ENCODE measurements at places on chromosomes 6 and 20.
A peak's percentile ranks its signal among the peaks of the same experiment; 100 is the strongest.

- no peak for DNase-seq
- no peaks in the 10 kb centered on the region for H3K27me3 ChIP-seq
- H3K27ac ChIP-seq, result no peak overlapping the region
- H3K4me3 ChIP-seq, result no peak overlapping the region
These were observed 42.9 kb upstream of the DACT2 start for GRCh38 chr6:168362276-168362990.

GRCh38 chr20:50272030-50272723 lies 81.5 kb downstream of the CEBPB start:
- peaks cover 3% of the 10 kb centered on the region for H3K27me3 ChIP-seq
- DNase-seq, result no peak
- no peaks in the 10 kb centered on the region for H3K4me1 ChIP-seq

- no peaks in the 10 kb centered on the region for H3K27me3 ChIP-seq
- H3K27ac ChIP-seq, result no peak overlapping the region
- no peaks in the 10 kb centered on the region for H3K4me1 ChIP-seq
- H3K4me3 ChIP-seq, result no peak overlapping the region
- no peak for DNase-seq
These were observed 14.0 kb upstream of the PLCB1 start for GRCh38 chr20:8118039-8118438.

GRCh38 chr6:98833307-98834059 lies 891 bp upstream of the POU3F2 start:
- H3K36me3 ChIP-seq, result no peaks in the 10 kb centered on the region
- peaks cover 65% of the 10 kb centered on the region for H3K27me3 ChIP-seq
- peak overlapping the region; percentile 64 for H3K4me3 ChIP-seq
- DNase-seq, result peak; percentile 42

DNA sequence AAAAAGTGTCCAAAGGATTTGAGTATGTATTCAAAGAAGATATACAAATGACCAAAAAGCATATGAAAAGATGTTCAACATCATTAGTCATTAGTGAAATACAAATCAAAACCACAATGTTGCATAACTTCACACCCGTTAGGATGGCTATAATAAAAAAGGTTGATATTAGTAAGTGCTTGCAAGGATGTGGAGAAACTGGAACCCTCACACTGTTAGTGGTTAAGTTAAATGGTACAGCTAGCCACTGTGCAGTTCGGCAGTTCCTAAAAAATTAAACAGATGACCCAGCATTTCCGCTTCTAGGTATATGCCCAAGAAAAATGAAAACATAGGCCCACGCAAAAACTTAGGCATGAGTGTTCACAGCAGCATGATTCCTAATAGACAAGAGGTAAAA lies 38.6 kb downstream of the IBTK start:
- no peak overlapping the region for H3K27ac ChIP-seq
- H3K4me3 ChIP-seq, result no peak overlapping the region
- no peaks in the 10 kb centered on the region for H3K27me3 ChIP-seq
- H3K4me1 ChIP-seq, result no peaks in the 10 kb centered on the region

DNA sequence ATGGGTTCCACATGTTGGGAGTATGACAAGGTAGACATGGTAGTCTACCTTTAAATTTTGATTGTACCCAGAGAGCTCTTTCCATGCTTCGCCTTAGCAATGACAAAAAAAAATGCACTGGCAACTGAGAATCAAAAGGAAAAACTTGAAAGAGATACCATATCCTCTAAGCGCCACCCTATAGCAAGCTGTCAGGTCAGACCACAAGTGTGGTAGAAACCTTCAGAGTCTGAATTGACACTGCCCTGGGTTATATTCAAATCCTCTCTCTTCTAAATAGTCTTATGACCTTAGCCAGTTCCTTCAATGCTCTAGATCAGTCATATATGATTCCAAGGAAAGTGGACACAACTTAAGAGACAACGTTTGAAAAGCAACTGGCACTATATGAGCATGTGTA lies 45.6 kb upstream of the SMLR1 start:
- no peak for DNase-seq
- H3K27me3 ChIP-seq, result no peaks in the 10 kb centered on the region
- H3K36me3 ChIP-seq, result no peaks in the 10 kb centered on the region
- peaks cover 7% of the 10 kb centered on the region for H3K4me1 ChIP-seq

GRCh38 chr6:106535012-106535411 lies 94.3 kb downstream of the RTN4IP1 start:
- H3K4me1 ChIP-seq, result peaks cover 2% of the 10 kb centered on the region
- H3K4me3 ChIP-seq, result no peak overlapping the region
- no peak for DNase-seq
- H3K27ac ChIP-seq, result no peak overlapping the region

DNA sequence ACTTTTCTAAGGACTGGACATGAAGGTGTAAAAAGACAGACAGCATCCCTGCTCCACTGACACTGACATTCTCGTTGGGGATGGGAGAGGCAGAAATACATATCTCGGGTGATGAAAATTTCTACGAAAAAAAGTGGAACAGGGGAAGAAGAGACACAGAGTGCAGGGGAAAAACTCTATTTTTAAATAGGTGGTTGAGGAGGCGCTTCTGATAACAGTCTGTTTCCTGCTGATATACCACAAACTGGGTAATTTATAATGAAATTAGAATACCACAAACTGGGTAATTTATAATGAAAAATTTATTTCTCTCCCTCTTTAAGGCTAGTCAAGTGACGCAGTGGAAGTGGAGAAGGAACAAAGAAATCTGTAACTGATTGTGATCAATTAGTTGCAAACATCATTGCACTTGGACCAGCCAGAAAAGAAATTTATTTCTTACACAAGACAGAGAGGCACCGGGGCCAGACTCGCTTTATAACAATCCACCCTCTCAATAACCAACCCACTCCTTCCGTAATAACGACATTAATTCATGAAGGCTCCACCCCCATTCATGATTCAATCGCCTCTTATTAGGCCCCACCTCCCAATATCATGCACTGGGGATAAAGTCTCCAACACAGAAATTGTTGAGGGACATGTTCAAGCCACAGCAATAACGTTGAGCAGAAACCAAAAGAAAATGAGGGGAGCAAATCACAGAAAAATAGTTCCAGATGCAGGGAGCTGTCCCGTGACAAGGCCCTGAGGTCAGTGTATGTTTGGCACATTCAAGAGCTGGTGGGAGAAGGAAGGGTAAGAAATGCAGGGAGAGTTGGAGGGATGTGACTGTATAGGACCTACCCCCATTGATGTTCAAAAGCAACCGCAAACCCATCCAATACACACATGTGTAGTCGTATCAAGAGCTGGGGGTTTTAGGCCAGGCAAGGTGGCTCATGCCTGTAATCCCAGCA lies 6.6 kb upstream of the SRSF6 start:
- no peak overlapping the region for H3K27ac ChIP-seq
- H3K4me3 ChIP-seq, result no peak overlapping the region
- H3K27me3 ChIP-seq, result peaks cover 13% of the 10 kb centered on the region
- H3K36me3 ChIP-seq, result no peaks in the 10 kb centered on the region
- no peaks in the 10 kb centered on the region for H3K4me1 ChIP-seq
- DNase-seq, result no peak

GRCh38 chr6:54288474-54288873 lies 19.8 kb upstream of the TINAG start:
- H3K4me1 ChIP-seq, result peaks cover 10% of the 10 kb centered on the region
- H3K27ac ChIP-seq, result no peak overlapping the region
- no peak for DNase-seq
- no peaks in the 10 kb centered on the region for H3K27me3 ChIP-seq
- H3K36me3 ChIP-seq, result no peaks in the 10 kb centered on the region
- no peak overlapping the region for H3K4me3 ChIP-seq

DNA sequence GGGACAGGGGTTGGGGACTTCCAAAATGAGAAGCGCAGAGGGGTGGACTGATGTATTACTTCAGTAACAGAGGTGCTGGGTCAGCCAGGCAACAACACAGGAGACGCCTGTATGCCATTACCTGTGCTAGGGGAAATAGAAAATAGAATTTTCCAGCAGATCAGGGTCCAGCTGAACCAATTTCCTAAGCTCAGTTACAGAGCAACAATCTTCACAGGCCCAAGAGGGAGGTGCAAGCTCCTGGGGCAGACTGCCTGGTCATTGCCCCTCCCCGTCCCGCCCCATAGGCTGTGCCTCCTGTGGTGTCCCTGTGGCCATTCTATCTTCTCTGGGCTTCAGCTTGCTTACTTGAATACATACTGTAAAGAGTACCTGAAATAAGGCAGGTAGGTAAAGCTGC lies 3.7 kb downstream of the KCNK5 start:
- no peak for DNase-seq
- H3K27me3 ChIP-seq, result peaks cover 3% of the 10 kb centered on the region
- no peak overlapping the region for H3K27ac ChIP-seq
- no peak overlapping the region for H3K4me3 ChIP-seq
- no peaks in the 10 kb centered on the region for H3K4me1 ChIP-seq

DNA sequence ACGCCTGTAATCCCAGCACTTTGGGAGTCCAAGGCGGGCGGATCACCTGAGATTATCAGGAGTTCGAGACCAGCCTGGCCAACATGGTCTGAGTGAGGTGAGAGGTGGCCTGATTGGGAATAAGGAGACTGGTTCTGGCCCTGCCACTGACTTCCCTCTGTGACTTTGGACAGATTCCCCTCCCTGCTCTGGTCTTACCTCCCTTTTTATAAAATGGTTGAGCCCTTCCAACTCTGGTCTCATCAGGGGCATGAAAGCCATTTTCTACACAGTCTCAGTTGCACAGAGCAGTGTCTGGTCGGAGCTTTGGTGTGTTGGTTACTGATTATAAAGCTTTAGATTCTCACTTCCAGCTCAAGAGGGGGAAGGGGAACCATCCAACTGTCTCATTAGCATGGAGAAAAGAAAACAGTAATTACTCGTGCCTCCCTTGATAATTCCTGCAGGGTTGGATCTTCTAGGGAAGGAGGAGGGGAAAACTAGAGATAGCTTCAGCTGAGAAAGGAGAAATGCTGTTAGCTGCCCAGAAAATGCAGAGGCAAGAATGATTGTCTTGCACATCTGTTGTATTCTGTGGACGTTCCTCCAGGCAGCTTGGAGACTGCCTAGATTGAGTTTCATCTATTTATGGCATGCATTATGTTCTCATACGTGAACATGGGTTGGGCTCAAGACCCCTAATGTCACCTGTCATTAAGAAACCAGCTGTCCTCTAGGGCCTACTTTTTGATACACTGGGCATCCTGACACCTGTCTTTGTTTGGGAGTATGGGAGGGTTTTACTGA lies 30.4 kb downstream of the RALY start:
- H3K27ac ChIP-seq, result no peak overlapping the region
- peaks cover 3% of the 10 kb centered on the region for H3K4me1 ChIP-seq
- H3K27me3 ChIP-seq, result no peaks in the 10 kb centered on the region
- H3K4me3 ChIP-seq, result no peak overlapping the region

GRCh38 chr20:50328222-50328979 lies 137.8 kb downstream of the CEBPB start:
- DNase-seq, result no peak
- H3K27ac ChIP-seq, result no peak overlapping the region
- no peaks in the 10 kb centered on the region for H3K36me3 ChIP-seq
- H3K27me3 ChIP-seq, result no peaks in the 10 kb centered on the region
- peaks cover 1% of the 10 kb centered on the region for H3K4me1 ChIP-seq

- H3K36me3 ChIP-seq, result no peaks in the 10 kb centered on the region
- H3K4me1 ChIP-seq, result peaks cover 14% of the 10 kb centered on the region
- no peak for DNase-seq
- H3K27me3 ChIP-seq, result peaks cover 35% of the 10 kb centered on the region
- no peak within 1 kb of the TSS for H3K27ac ChIP-seq
These were observed at the start of gene CPNE5 for GRCh38 chr6:36838896-36839748. CPNE5 (minus strand) TSS chr6:36839444; CDS start chr6:36839377, 67 bp downstream.

DNA sequence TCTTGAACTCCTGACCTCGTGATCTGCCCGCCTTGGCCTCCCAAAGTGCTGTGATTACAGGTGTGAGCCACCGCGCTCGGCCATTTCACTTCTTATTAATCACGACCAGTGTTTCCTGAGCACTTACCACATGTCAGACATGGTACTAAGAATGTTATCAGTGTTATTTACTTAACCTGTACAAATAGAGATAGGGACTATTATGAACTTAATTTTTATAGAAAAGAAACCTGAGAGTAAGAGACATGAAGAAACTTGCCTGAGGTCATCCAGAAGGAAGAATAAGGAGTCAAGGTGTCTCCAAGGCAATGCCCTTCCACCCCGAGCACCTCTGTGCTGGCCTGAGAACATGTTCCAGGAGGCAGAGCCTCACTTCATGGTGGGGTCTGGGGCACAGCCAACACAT lies 29.3 kb upstream of the EZR start:
- peaks cover 32% of the 10 kb centered on the region for H3K4me1 ChIP-seq
- no peaks in the 10 kb centered on the region for H3K36me3 ChIP-seq
- H3K27ac ChIP-seq, result no peak overlapping the region
- no peak overlapping the region for H3K4me3 ChIP-seq

DNA sequence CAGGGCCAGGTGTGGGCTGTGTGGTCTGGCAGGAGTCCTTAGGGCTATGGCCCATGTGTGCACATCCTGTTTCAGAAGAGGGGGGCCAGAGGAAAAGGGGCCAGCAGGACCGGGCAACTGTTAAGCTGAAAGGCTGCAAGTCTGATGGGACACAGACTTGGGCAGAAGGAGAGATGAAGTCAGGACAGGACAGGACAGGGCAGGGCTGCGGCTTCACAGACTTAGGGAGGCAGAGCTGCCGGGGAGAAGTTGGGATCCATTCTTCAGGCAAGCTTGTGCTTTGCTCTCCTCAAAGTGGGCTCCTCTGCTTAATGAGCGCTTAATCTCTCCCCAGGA lies 28.7 kb downstream of the MOCS1 start:
- peaks cover under 1% of the 10 kb centered on the region for H3K36me3 ChIP-seq
- H3K4me3 ChIP-seq, result no peak overlapping the region
- no peaks in the 10 kb centered on the region for H3K4me1 ChIP-seq
- DNase-seq, result no peak
- H3K27me3 ChIP-seq, result no peaks in the 10 kb centered on the region
- no peak overlapping the region for H3K27ac ChIP-seq

DNA sequence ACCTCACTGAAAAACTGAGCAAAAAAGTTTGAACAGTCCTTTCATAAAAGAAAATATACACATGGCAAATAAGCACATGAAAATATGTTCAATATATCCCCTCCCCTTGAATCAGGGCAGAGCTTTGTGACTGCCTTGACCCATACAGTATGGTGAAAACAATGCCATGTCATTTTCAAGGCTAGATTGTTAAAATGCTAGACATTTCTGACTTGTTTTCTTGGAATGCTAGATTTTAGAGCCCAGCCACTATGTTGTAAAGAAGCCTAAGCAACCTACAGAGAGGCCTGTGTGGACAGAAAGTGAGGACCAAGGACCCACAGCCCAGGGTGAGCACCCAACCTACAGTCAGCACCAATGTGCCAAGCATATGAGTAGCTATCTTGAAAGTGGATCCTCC lies 17.1 kb upstream of the ASF1A start:
- H3K27ac ChIP-seq, result peak overlapping the region; percentile 78
- H3K4me3 ChIP-seq, result no peak overlapping the region
- H3K4me1 ChIP-seq, result peaks cover 20% of the 10 kb centered on the region
- no peaks in the 10 kb centered on the region for H3K27me3 ChIP-seq
- H3K36me3 ChIP-seq, result no peaks in the 10 kb centered on the region

GRCh38 chr6:8743170-8743745 lies 307.9 kb upstream of the SLC35B3 start:
- no peaks in the 10 kb centered on the region for H3K27me3 ChIP-seq
- H3K4me3 ChIP-seq, result no peak overlapping the region
- no peaks in the 10 kb centered on the region for H3K4me1 ChIP-seq
- no peak overlapping the region for H3K27ac ChIP-seq
- no peak for DNase-seq
